ENCODE measurements at places on chromosomes 6 and 20.

GRCh38 chr6:26016963-26017631, 54.5 kb downstream of the TRIM38 start:
- DNase-seq: peak; percentile 4

DNA sequence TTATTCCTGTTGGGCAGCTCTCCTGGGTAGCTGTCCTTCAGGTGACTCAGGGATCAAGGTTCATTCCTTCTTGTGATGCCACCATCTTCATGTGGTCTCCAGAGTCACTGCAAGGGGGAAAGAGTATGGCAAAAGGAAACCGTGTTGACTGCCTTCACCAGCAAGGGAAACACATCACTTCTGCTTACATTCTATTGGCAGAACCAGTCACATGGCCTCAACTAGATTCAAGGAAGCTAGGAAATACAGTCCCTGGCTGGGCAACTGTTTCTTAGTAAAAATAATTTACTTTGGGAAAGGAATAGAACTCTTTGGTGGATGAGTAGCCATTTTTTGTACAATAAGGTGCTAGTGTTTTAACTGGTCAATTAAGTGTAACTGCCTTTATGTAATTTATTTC, 5.3 kb downstream of the ANKRD6 start:
- no peak for DNase-seq

DNA sequence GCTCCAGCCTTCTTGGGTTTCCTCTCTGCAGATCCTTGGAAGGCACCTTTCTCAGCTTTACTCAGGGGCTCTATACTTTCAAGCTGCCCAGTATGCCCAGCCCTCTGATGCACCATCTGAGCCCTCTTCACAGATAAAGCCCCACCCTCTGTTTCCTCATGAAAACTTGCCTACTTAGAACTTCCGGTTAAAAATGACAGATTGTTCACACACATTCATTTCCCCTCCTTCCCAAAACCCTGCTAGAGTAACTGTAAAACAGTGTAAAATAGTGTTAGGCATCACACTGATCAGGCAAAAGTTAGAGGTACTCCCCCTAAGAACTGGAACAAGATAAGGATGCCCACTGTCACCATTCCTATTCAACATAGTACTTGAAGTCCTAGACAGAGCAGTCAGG, 14.0 kb upstream of the GCM1 start:
- no peak for DNase-seq

DNA sequence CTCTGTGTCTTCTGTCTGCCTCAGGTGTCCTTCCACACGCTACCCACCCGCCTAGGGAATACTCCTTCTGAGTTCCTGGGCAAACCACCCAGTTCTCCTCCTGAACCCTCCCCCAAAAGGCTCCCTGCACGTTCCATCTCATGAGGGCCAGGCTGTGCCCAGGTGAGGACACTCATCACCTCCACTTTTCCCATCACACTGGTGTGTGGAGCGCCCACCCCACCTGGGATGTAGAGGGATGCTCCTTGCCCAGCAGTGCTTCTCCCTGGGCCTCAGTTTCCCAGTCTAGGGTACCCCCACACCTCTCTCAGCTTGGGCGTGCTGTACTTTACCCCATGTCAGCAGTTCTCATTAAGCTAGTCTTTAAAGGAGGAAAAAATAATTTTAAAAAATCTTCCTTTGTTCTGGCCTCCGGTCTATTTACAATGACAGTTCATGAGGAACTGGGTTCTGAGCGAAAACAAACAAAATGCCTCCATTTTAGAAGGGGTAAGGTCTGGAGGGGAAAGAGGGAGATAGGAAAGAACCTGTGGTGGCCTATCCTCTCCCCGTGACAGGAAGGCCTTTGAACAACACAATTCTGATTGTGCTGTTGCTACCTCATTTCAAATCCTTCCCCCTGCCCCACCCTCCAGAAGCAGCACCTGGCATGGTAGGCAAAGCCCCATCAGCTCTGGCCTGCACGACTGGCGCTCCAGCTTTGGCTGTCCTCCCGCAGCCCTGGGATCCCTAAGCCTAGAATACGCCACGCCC, 1.7 kb upstream of the C20orf203 start:
- no peak for DNase-seq

DNA sequence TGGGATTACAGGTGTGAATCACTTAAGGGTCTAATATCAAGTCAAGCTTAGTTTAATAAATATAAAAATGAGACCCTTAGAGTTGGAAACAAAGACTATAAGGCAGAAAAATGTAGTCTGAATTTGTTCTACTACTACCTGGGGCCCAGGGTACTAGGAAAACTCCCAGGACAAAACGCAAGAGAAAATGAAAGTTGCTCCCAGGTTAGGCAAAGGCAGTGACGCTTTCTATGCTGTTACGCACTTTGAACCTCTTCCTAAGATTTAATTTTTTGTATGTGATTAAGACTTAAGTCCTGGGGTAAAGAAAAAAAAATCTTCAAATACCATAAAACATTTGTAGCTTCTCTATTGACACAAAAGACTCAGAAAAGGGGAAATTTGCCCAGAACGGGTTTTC, 17.3 kb downstream of the DSP start:
- no peak for DNase-seq

- DNase-seq: no peak
These were observed 46.4 kb downstream of the EBF4 start for GRCh38 chr20:2739042-2739398.

DNA sequence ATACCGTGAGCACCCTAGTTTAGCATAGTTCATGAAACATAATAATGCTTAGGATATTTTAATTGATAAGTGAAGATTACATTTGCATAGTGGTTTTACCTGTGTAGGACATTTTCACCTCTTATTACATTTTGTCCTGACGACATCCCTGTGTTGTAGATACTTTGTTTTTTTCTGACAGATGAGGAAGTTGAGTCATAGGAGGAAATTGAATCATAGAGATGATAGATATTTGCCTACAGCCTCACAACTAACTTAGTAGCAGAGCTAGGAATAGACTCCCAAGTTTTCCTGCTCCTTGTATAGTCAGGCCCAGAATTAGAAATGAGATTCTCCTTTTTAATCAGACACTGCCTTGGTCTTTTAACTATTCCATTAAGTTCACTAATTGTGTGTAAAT, 100.5 kb upstream of the SUPT3H start:
- DNase-seq: peak; percentile 72

DNA sequence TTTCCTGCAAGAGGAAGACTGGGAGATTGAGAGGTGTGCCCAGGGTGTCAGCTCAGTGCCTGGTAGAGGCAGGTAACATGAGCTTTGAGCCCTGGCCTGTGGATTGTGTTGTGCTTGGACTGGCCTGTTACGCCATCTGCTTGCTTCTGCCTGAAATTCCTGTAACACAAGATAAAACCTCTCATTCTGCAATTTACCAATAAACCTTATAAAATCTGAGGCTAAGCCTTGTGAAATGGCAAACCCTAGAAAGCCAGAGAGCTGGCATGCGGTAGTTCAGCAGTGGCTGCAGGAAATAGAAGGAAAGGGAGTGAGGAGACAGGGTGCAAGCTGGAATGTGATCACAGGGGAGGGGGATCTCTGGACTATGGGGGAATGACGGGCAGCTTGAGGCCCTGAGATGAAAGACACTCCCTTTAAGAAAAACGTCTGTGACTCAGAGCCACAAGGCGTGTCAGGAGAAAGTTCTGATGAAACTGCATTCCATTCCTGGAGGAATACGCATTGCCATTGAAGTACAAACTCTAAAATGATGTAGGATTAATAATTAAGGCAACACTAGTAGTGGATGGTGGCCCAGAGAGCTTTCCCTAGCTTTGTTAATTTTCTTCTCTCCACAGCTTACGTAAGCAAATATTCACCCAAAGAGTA, 26.3 kb upstream of the TFAP2A start:
- peak; percentile 90 for DNase-seq

DNA sequence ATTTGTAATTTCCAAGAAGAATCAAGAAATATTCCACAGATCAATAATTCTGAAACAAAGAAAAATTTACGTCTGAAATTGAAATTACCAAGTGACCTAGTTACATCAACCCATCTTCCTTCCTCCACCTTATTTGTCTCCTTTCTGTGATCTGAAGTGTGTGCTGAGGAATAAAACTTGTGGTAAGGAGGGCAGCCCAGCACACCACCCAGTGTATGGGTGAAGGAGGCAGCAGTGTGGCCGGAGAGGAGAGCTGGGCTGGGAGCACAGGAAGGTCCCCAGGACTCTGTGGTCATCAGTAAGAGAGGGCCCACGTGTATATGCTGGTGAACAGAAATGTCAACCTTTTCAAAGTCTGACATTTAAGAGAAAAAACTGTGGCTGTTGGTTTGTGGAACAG, 11.3 kb upstream of the CCR6 start:
- no peak for DNase-seq

- DNase-seq: peak; percentile 94
These were observed 9.2 kb downstream of the ECI2 start for GRCh38 chr6:4125933-4126864.

GRCh38 chr6:105884426-105884825, 201.7 kb upstream of the PRDM1 start:
- no peak for DNase-seq

GRCh38 chr6:34514112-34514511, 42.0 kb downstream of the SPDEF start:
- no peak for DNase-seq

- no peak for DNase-seq
These were observed at the start of gene AIG1 for GRCh38 chr6:143060806-143061596. Gene AIG1, plus strand, starts transcription at chr6:143060889. Its CDS starts 37 bp downstream, at chr6:143060926.

GRCh38 chr6:68760941-68761676, 126.0 kb downstream of the ADGRB3 start:
- DNase-seq: no peak
